Nasal cavity respiratory epithelium epithelial cell of viscerocranial mucosa (primary cell): ENCODE measurements at places on chromosomes 6 and 20. TPM values are rescaled to one million over a fixed set of nuclear protein-coding genes. Genes with fewer than 3 reads are reported as not detected.

The ELOVL4 gene
- total RNA-seq: 5.8 and 13.7 TPM in 2 replicates

The ZNF512B gene
- total RNA-seq: 6.2 and 18.0 TPM in 2 replicates

The BNIP5 gene
- not detected in 2 replicates for total RNA-seq

The ASIP gene
- total RNA-seq: not detected in 2 replicates

The ARMC12 gene
- 0.57 and 1.0 TPM in 2 replicates for total RNA-seq

The IL17F gene
- not detected in 2 replicates for total RNA-seq

The KHDC1L gene
- not detected in 2 replicates for total RNA-seq

The CPXM1 gene
- total RNA-seq: not detected in 2 replicates

The DBNDD2 gene
- total RNA-seq: 8.3 and 15.4 TPM in 2 replicates

The PLEKHG1 gene
- total RNA-seq: 9.6 and 34.5 TPM in 2 replicates

The TINAG gene
- total RNA-seq: not detected in 2 replicates

The C6orf141 gene
- 22.3 and 22.6 TPM in 2 replicates for total RNA-seq

The CD2AP gene
- 36.2 and 44.3 TPM in 2 replicates for total RNA-seq

The PXDC1 gene
- 55.0 and 58.1 TPM in 2 replicates for total RNA-seq

The TCF21 gene
- total RNA-seq: not detected in 2 replicates

The SPATA25 gene
- 0.34 and 1.00 TPM in 2 replicates for total RNA-seq

The TFAP2D gene
- not detected in 2 replicates for total RNA-seq

The DAAM2 gene
- 0.07 TPM in 1 of 2 replicates, not detected in the other for total RNA-seq

The CST1 gene
- not detected in 2 replicates for total RNA-seq

The PRL gene
- total RNA-seq: not detected in 2 replicates

The TRMT6 gene
- total RNA-seq: 19.6 and 21.5 TPM in 2 replicates

The LY6G6D gene
- total RNA-seq: not detected in 2 replicates

The RRAGD gene
- total RNA-seq: 5.1 and 20.9 TPM in 2 replicates

The F13A1 gene
- total RNA-seq: not detected in 2 replicates

The HSP90AB1 gene
- total RNA-seq: 371 and 571 TPM in 2 replicates

The SLC22A1 gene
- total RNA-seq: 0.34 and 0.78 TPM in 2 replicates

The CD83 gene
- total RNA-seq: 1.4 and 1.6 TPM in 2 replicates

The BPIFB1 gene
- 3.3 TPM in 1 of 2 replicates, not detected in the other for total RNA-seq

The AKAP12 gene
- 2.1 and 13.6 TPM in 2 replicates for total RNA-seq

The HSPA1L gene
- 1.0 and 1.1 TPM in 2 replicates for total RNA-seq

The CST7 gene
- total RNA-seq: not detected in 2 replicates

The C6orf15 gene
- 0.34 TPM in 1 of 2 replicates, not detected in the other for total RNA-seq

The TSPYL4 gene
- 2.1 and 3.1 TPM in 2 replicates for total RNA-seq
